NCI-H748 treated with DMSO at 0.1 percent for 48 hours (cell line): ENCODE measurements at places on chromosomes 3 and 15.

GRCh38 chr15:75307778-75308390, 25.2 kb downstream of the GOLGA6D start:
- DNase-seq = peak; percentile 17

- no peak for DNase-seq
These were observed 126.1 kb downstream of the LRRK1 start for GRCh38 chr15:101045236-101045646.

DNA sequence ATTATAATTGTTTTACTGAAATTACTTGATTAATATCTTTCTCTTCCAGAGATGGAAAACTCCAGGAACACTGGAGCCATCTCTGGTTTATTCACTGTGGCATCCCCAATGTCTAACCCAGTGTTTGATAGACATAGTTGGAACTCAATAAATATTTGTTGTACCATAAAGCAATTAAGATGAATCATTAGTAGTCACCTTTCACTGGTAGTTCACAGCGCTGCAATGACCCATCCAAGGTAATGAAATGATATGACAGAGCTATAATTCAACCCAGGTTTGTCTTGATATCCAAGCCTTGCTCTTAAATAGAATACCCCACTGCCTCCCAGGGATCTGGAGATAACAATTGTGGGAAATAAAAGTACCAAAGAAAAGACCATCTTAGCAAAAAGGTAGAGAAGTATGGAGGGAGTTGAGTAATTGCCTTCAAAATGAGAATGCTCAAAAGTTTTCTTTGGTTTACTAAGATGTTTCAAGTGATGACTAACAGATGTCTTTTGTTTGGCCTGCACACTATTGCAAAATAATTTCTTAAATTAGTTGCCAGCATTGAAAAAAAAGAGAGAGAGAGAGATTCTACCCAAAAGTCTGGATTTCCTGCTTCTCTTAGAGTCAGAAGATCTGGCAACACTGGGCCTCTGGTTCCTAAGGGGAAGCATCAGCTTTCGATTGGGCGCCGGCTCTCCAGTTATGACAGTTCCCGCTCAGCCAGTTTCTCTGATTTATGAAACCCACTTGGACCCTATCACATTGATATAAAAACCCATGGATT, 348.5 kb downstream of the ERC2 start:
- DNase-seq = no peak

DNA sequence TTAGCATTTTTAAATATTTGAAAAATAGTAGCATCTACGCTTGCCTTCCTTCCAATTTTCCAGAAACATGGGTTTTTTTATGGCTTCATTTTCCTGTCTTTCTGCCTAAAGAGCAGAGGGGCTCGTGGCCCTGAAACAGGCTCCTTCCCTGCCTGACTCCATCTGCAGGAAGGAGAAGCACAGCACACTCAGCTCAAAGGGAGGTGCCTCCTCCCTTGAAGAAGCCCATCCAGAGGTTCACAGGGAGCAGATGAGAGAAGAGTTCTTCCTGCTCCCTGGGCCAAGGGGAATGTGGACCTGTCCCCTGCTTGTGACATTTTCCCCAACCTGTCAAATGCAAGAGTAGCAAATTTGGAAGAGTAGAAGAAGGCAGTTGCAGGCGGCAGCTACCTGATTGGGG, 55.8 kb downstream of the BBX start:
- DNase-seq = no peak

DNA sequence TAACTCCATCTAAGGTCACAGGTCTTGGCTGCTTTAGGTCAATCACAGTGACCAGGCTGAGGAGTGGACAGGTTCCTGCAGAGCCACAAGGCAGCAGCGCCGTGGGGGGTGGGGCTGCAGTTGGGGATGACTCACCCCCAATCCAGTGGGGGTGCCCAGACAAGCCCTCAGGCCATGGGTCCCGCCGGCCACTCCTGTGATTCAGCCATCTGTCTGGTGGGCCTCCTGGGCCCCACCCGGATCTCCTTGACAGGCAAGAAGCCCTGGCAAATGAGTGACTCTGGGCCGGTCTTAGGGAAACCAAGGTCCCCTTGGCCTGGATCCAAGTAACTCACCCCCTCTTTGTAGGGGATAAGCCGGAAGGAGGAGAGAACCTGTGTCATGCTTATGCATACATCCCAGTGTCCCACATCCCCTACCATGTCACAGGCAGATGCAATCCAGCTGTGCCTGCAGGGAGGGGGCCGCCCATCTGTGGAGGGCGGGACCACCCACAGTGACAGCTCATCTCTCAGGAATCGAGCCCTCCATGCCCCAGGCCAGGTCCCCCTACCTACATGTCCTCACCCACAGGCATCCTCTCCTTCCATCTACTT, 495 bp upstream of the COL7A1 start:
- DNase-seq = no peak

DNA sequence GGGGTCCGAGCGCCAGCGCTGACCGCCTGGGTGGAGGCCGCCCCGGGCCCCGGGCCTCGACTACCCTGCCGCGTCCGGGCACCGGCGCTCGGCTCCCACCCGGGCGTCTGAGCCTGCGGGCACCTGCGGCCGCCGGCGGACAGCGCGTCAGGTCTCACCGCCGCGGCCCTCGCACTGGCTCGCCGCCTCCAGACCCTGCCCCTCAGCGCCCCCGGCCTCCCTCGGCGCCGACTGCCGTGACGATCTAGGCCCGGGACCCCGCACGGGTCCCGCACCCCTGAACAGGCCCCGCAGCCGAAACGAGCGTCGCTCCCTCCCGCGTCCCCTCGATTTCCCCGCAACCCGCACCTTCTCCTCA, 297 bp downstream of the PRC1 start:
- DNase-seq = no peak

DNA sequence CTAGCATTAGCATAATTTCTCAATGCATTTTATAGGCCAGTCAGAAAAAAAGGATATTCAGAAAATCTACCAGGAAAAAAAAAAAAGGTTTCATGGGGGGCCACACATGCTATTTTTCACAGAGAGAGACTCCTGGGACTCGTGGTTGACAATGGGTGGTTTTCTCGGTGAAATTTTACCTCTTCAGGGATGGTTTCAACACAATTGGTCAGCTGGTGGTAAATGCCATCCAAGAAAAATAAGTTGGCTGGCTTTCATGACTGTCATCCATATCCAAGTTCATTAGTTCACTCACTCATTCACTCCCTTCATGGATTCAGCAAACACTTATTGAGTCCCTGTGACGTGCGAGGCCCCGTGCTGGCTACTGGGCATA, 217.3 kb downstream of the SHQ1 start:
- DNase-seq = no peak

DNA sequence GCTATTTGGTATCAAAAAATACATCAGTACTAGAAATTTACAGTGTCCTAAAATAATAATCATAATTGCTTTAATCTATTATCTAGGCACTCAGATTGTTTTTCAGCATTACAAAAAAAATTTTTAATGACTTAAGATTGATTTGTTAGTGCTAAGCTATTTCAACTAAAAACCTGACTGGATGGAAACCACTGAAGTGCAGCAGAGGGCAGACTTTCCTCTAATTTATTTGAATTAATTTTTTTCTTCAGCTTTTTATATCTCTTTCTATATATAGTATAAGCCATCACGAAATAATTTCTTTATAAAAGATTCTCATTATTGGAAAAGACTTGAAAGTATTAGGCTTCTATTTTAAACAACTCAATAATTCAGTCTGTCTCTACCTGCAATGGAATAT, 131.4 kb downstream of the IQCH start:
- no peak for DNase-seq
